ENCODE measurements at places on chromosomes 2 and 18. TPM values are rescaled to one million over a fixed set of nuclear protein-coding genes. Genes with fewer than 3 reads are reported as not detected.

DNA sequence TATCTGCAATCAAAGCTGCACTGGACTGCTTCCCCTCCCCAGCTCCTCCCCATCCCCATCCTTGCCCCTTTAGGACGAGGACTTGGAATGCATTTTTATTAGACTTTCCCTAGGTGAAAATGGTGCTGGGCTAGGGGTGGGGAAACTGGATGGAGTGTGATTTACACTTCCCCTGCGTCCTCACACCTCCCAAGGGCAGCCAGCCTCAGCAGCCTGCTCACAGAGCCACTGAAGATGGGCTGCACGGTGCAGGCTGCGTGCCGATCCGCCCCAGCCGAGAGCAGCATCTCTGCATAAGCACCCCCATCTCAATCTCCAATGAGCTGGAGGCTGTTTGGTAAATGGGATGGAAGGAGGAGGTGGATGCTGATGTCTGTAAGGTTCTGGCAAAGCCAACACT is 87.6 kb downstream of the ZBTB7C start:
- DNase-seq, result no peak

DNA sequence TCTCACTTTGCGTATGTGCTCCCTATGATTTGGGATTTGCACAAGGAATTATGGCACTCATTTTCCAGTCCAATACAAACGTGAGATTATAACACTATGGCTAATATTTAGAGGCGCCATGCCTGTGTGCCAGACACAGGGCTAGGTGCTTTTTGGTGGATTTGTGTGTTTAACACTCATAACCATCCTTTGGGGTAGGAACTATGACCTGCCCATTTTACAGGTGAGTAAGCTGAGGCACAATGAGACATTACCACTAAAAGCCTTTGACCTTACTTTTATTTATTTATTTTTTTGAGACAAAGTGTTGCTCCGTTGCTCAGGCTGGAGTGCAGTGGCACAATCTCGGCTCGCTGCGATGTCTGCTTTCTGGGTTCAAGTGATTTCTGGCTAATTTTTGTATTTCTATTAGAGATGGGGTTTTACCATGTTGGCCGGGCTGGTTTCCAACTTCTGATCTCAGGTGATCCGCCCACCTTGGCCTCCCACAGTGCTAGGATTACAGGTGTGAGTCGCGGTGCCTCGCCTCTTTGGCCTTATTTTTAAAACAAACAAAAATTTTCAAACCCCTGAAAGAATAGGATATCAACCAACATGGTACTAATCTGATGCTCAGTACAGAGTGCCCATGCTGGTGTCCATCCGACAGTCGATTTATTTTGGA is 26.6 kb upstream of the GLI2 start:
- no peak for DNase-seq

- no peak for DNase-seq
These were observed 209.2 kb upstream of the STON1 start for GRCh38 chr2:48320742-48321141.

- no peak for DNase-seq
These were observed 7.1 kb downstream of the ADCY3 start for GRCh38 chr2:24912986-24913385.

DNA sequence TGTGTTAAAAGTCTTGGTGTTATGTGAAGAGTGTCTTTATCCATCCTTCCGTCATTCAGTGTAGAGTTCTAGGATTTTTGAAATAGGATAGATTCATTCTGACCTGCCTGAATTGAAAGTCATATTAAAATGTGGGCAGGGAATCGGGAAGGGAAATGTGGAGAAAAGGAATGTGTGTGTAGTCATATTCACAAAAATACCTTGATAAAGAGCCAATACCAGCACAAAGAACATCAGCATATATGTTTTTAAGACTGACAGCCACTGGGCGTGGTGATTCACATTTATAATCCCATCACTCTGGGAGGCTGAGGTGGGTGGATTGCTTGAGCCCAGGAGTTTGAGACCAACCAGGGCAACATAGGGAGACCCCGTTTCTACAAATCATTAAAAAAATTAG is 188.1 kb downstream of the CAMKMT start:
- DNase-seq, result no peak

DNA sequence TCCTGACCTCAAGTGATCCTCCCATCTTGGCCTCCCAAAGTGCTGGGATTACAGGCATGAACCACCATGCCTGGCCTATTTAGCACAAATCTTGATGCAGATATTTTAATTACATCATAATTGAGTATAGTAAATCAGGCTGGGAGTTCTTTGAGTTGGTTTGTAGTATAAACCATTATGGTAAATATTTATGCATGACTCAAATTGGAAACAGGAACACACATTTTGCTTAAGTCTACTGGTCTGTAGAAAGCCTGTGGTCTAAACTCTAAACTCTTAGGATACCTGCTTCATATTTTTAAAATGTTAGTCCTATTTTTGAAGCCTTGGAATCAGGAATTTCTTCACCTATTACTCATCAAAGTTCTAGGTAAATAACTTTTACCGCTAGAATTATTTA is 16.8 kb downstream of the ASXL3 start:
- peak; percentile 6 for DNase-seq

GRCh38 chr2:43872151-43872550 is 33.4 kb downstream of the ABCG8 start:
- no peak for DNase-seq

DNA sequence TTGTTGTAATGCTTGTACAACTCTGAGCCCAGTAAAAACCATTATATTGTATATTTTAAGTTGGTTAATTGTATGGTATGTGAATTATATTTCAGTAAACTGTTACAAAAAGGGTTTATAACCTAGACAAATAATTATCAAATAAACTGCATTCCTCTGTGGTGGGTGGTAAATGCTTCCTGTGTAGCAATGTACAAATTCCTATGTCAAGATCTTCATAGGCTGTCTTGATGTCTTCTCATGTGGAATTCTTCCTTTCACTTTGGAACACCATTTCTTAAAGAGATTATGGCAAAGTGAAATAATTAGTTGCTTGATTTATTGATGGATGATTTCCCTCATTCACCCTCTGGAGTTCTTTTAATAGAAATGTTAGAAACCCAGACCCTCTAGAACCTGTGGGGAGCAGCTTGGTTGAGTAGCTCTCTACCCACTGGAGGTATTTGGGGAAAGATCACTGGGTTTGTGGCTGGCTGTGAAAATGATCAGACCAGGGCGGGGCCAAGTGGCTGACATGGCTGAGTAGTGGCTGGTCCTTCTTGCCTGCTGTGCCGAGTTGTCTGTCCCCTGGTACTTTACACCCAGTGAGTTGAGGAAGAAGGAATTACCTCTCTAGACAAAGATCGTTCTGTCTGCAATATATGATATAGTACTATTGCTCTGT is 22.4 kb upstream of the MGAT5 start:
- peak; percentile 66 for DNase-seq

DNA sequence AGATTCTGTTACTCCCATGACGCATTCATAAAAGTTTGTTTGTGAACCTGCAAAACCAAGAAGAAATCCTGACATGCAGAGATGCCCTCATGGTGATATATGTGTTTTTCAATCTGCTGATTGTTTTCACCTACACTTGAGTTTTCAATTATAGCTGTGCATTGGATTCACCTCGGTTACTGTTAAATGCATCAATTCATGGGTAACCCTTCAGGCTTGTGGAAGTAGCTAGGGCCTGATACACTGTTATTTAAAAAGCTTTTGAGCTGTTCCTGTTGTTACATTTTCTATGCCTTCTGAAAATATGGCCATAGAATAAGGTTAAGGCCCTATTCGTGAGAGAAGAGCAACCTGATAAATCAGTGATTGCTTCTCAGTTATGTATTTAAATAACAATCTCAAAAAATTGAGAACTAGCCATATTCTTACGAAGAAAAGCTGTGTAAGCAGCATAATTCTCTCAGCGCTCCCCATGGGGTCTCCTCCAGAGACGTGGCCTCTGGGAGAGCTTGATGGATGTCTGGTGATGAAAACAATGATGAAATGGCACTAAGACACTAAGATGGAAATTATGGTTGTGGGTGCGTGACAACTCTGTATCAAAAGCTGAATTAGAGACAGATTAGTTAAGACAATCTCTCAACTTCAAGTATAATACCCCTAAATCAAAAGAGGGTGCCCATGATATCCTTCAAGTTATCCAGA is 60.5 kb downstream of the RIT2 start:
- no peak for DNase-seq

DNA sequence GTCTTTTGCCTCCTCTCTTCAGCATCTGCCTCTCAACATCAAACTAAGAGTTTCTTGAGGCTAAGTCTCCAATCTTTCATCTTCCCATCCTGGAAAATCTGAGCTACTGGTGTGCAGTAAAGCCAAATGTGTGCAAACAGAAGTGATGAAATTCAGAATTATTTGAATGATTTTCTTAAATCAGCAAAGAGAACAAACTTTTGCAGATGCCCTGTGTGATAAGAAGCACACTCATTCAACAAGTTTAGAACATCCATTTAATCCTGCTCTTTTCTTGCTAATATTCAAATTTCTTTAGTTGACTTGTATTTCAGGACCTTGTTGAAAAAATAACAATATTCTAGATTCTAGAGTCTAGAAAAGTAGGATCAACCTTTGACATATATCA is 1374.9 kb upstream of the CELF4 start:
- no peak for DNase-seq

GRCh38 chr2:36445185-36445866 is 89.7 kb downstream of the CRIM1 start:
- no peak for DNase-seq

GRCh38 chr2:135948642-135949355 is 36.6 kb downstream of the DARS1 start:
- DNase-seq, result peak; percentile 74

DNA sequence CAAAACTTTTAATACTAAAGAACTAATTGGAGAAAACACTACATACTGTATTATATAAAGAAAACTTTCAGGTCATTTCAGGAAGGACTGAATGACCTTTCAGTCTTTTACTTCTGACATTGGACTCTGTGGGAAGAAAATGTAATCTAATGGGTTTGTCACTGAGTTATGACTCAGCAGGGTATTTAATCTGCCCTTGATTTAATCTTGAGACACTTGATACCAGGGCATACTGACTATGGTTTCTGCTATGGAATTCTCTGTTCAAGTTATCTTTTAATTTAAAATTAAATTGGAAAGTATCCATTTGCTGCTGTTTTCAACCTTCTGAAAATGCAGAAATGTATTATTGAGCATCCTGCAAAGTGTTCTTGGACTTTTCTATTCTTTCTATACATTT is 354.2 kb upstream of the GALNT5 start:
- no peak for DNase-seq

- DNase-seq, result no peak
These were observed 277.6 kb downstream of the ZNF804A start for GRCh38 chr2:184875911-184876310.

GRCh38 chr2:49177194-49177593 is 22.9 kb upstream of the FSHR start:
- DNase-seq, result no peak

GRCh38 chr2:181313845-181314244 is 143.3 kb upstream of the ITGA4 start:
- no peak for DNase-seq

GRCh38 chr2:73970141-73970803 is 14.4 kb upstream of the TET3 start:
- DNase-seq, result no peak

DNA sequence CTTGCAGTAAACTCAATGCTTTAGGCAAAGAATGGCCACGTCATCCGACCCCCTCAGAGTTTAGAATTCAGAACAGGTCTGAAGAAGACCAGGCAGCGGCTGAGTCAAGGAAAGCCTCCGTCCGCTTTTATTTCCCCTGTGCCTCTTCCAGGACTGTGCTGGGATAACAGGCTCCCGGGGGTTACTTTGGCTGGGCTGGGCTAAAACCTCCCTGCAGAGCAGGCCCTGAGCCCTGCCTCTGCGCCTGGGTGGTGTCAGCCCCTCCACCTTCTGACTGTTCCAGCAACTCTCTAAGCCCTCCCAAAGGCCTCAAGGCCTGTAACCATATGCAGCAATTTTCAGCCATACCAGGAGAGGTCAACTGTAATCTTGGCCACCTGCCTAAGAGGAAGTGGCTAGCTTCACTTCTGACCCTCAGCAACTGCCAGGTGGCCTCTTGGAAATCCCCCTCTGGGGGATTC is 166.5 kb downstream of the RPIA start:
- DNase-seq, result peak; percentile 25

GRCh38 chr2:8223695-8224346 is 458.0 kb upstream of the ID2 start:
- DNase-seq, result no peak

- peak; percentile 78 for DNase-seq
These were observed 1060.6 kb upstream of the FANCL start for GRCh38 chr2:59301466-59302402.

DNA sequence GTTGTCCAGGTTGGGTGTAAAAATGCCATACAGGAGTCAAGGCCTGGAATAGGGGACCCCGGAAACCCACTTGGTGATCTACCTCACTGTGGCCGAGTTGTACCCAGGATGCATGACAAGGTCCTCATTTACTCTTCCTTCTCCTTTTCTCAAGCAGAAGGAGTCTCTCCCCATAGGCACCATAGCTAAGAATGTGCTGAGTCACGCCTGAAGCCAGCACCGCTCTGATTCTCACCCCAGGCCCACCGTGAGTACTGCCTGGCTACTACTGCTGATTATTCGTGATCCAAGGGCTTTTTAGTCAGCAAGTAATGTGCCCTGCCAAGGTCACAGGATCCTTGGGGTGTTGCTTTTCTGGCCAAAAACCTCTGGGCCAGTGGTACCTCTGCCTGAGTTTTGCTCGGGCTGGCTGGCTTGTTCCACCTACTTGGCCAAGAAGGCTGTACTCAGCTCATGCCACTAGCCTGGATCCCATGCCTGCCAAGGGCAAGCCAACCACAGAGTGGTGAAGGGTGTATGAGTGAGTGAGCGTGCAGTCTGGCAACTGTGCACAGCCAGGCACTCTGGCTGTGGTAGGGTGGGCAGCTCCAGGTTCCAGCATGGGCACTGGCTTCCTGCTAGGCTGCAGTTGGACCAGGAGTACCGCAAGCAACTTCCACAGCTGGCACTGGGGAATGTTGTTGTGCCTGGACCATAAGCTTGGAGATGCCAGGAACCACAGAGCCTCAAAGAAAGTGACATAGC is 650.1 kb upstream of the VRK2 start:
- DNase-seq, result no peak

Gene SMYD1
- total RNA-seq, result under 0.01 TPM

Gene GLB1L
- total RNA-seq, result 15.5 TPM

Gene AQP4
- total RNA-seq, result not detected

Gene GLI2
- 22.5 TPM for total RNA-seq

Gene NEB
- total RNA-seq, result under 0.01 TPM

Gene RBM43
- total RNA-seq, result 4.7 TPM

Gene LOXHD1
- under 0.01 TPM for total RNA-seq

Gene MAPK4
- under 0.01 TPM for total RNA-seq

Gene TXNL4A
- total RNA-seq, result 46.6 TPM

Gene ATG16L1
- total RNA-seq, result 27.4 TPM

Gene PLA2R1
- total RNA-seq, result 13.0 TPM

Gene ANKRD29
- total RNA-seq, result 0.43 TPM

Gene VSNL1
- total RNA-seq, result 0.32 TPM
